ENCODE measurements at places on chromosomes 13 and 19.

- DNase-seq, result no peak
These were observed 11.5 kb upstream of the TNFSF9 start for GRCh38 chr19:6519289-6519688.

DNA sequence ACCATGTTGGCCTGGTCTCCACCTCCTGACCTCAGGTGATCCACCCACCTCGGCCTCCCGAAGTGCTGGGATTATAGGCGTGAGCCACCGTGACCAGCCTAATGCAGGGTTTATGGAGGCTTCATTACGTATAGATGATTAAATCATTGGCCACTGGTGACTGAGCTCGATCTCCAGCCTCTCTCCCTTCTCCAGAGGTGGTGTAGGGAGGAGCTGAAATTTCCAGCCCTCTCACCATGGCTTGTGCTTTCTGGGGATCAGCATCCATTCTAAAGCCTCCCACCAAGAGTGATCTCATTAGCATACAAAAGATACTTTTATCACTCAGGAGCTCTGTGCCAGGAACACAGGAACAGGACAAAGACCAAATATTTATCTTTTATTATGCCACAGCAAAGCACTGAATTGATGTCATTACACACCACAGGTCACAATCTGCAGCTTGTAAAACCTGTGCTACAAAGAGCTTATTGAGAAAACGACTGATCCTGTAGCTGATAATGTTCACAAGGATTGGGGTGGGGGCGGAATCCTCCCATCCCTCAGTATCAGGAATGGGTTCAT, 32.4 kb downstream of the RHPN2 start:
- DNase-seq, result no peak

GRCh38 chr19:13104848-13105711, 2.4 kb upstream of the LYL1 start:
- DNase-seq, result no peak

DNA sequence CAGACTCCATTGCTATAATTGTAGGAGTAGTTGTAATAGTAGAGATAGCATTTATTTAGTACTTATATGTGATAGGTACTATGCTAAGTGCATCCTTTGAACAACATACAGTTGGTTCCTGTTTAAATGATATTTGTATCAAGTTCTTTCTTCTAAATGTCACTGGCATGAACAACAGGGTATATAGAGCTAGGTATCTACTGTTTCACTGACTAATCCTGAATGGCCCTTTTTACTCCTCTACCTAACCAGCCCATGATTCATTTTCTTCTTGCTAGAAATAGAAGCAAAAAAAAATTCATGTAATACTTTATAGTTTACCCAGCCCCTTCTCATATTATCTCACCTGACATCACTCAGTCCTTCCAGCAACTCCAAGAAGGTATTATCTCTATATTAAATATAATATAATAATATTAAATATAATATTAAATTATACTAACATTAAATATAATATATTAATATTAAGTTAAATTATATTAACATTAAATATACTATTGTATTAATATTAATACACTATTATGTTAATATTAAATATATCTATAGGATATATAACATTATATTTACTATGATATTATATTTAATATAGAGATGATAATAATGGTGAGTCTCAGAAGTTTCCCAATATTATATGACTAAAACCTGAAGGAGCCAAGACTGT, 74.2 kb downstream of the FRY start:
- no peak for DNase-seq

GRCh38 chr13:98174307-98174706, 2.8 kb downstream of the RNF113B start:
- DNase-seq, result no peak

DNA sequence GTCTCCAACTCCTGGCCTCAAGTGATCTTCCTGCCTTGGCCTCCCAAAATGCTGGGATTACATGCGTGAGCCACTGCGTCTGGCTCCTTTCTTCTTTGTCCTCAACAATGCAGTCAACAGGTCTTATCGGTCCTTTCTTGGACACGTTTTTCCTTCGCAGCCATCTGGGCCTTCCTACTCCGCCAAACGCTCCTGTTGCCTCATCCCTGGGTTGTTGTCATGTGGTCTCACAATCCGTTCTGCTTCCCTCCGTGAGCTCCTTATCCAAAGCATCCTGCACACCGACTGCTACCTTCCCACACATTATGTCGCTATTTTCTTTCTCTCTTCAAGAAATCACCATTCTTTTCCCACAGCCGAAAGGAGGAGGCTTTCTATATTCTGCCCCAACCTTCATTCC, 306.8 kb downstream of the DCLK1 start:
- no peak for DNase-seq

GRCh38 chr19:390386-391206, 18.4 kb downstream of the C2CD4C start:
- no peak for DNase-seq

- no peak for DNase-seq
These were observed 11.3 kb upstream of the CEACAM20 start for GRCh38 chr19:44540736-44541135.

GRCh38 chr13:90732049-90732448, 615.4 kb upstream of the MIR17HG start:
- DNase-seq, result no peak

Measured in CD8-positive, alpha-beta memory T cell (primary cell).